CD4-positive, alpha-beta T cell treated with Interleukin-17A for 4 hours (primary cell): ENCODE measurements at places on chromosomes 16 and 17.
A peak's percentile ranks its signal among the peaks of the same experiment; 100 is the strongest.

GRCh38 chr16:31043352-31043751, 10.0 kb downstream of the STX4 start:
- DNase-seq: no peak

GRCh38 chr17:7022781-7023571, at the start of gene BCL6B:
BCL6B (plus strand) TSS chr17:7023050; CDS start chr17:7023672, 622 bp downstream.
- no peak for DNase-seq

DNA sequence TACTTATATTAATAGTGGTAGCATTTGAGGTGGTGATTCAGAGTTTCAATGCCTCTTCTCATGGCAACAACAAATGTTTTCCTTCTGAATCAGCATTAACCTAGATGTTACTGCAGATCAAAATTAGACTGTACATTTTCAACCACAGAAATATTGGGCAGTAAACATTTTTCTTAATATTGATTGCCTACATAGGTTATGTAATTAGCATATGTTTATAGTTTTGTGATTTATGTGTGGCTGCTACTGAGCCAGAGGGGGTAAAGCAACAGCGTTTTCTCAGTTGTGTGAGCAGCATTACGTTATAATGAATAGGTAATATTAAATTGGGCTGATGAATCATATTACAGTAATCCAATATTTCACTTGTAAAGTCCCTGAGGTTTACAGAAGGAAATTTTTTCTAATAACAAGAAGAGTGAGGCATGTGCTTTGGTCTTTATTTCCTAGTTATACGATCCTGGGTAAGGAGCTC, 18.8 kb upstream of the BMERB1 start:
- no peak for DNase-seq

DNA sequence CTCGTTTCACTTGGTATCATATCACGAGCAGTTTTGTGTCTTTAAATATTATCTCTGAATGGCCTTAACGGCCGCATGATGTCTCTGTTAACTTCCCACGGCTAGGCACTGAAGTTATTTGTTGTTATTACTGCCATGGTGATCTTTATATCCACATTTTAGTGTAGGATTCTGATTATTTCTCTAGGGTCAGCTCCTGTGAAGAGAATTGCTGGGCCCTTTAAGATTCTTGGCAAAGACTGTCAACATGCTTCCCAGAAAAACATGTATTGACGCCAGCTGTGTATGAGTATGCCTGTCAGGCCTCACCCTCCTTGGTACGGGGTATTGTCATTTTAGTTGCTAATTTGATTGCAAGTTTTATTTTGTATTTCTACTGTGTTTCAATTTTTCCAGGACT, 263.5 kb downstream of the SNX29 start:
- DNase-seq: no peak

DNA sequence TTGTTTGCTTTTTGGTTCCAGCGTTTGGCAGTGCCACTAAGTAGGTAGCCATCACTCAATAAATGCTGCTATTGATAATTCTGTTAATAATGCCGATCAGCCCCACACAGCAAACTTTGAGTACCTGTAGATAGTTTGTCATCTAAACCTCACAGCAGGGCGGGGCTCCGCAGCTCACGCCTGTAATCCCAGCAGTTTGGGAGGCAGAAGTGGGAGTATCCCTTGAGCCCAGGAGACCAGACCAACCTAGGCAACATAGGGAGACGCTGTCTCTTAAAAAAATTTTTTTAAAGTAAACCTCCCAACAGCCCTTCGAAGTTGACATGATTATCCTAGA, 1.6 kb downstream of the BFAR start:
- no peak for DNase-seq

DNA sequence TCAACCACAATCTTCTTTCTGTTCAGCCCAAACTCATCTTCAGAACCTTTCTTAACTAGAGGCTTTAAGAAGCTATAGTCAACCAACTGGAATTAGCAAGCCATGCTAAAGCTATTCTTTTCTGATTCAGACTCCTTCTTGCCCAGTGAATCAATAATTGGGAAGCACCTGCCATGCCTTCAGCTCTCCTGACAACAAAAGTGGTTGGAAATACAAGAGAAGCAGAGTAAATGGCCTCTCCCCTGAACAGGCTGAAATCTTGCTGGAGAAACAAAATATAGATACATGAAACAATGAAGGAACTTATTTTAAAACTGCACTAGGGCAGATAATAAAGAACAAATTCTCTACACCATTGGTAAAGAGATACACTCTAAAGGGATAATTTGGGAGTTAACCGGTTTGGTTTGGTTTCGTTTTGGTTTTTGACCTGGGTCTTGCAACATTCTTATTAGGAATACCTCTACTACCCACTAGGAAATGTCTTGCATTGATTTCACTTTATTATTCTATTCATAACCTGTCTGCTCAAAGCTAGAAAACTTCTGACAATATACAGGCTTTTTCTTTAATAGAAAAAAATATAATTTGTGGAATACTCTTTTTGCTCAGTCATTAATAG, 173.6 kb upstream of the DYNLRB2 start:
- no peak for DNase-seq

DNA sequence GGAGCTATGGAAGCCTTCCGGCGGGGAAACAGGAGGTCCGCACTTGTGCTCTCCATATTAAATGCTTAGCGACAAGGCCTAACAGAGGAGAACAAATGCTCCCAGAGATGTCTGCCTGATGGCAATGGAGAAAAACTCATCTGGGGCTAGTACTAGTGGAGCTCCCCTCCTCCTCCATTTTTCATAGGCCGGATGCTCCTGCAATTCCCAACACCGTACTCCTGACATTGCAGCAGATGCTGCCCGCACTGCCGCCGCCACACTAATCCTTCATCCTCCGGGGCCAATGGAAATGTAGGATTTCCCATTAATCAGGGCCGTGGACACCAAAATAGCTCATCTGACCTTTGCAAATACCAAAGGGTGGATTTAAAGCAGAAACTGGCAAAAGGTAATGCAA, 27.5 kb downstream of the TOM1L2 start:
- DNase-seq: no peak

GRCh38 chr16:69859105-69859989, 91.8 kb upstream of the CLEC18A start:
- DNase-seq: peak; percentile 5

DNA sequence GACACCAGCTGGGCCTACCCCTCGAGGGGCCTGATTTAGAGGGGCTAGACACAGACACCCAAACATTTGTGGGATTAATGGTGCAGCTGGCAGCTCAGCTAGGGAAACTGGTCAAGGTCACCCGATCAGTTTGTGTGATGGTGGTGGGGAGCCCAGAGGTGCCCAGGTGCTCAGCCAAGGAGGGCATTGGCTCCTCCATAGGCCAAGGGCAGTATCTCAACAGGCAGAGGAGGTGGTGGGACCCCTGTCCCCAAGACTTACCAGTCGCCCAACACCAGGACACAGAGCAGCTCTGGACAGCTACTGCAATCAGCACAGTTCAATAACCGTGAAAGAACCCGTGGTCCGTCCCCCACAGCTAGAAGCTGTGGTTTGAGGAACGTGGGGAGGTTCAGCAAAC, 120.9 kb downstream of the C16orf78 start:
- no peak for DNase-seq

DNA sequence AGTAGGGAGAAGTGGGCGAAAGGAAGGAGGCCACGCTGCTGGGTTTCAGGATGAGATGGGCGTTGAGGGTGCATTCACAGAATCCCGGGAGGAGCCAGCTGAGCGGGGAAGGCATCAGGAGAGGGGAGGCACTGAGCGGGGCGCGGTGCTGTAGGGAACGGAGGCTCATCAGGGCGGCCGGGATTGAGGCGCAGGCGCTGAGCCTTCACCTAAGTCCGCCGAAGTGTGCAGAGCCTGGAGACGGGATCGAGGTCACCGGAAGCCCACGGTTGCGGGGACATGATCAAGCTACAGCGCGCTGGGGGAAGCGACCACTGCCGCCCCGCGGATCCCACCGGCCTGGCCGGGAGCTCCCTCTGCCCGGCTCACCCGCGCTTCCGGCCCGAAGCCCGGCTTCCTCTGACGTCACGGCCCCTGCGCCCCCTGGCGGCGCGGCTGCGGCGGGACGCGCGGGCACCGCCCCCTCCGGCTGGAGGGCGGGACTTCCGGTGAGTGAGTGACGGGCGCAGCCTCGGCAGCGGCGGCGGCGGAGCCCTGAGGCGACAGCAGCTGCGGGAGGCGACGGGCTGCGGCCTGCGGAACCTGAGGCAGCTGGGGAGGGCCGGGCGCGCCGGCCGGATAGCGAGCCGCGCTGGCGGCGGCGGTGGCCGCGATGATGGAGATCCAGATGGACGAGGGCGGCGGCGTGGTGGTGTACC, at the start of gene MAPK8IP3:
Gene MAPK8IP3 (plus strand): TSS at position 508 of the 698 bp plus-strand sequence. CDS start 145 bp downstream, at position 653.
- DNase-seq: peak; percentile 96

DNA sequence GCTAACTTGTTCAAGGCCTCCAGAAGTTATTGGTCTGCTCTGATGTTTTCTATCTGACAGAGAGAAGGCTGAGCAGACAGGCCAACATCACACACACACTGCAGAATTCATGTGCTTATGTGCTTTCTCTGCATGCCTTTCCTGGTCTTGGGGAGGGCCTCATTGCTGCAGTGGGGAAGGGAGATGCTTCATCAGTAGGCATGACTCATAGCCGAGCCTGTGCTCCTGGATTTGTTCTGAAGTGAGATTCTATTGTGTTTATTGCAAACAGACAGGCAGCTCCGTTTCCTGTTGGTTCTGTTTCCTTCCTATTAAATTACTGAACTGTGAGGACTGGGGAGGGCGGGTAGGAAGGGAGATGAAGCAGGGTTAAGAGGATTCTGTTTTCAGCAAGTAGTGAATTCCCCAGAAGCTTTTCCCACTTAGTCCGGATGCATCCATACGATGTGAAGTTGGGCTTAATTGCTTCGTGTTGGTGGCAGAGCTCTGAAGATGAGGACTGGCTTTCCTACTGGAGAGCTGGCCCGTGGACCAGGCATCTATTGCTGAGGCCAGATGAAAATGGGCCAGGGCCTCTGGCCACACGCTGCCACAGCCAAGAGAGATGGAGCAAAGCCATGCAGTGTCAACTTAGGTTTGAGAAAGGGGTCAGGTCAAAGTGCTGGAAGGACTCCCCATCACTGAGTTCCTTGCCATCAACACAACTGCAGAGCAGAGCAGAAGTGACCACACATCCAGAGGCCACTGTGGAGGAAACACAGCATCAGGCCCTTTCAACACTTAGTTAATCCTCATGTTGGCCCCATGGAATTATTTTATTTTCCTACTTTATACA, 179.3 kb downstream of the UTP18 start:
- DNase-seq: peak; percentile 72

- peak; percentile 41 for DNase-seq
These were observed 939 bp upstream of the WDR90 start for GRCh38 chr16:648071-648780.

DNA sequence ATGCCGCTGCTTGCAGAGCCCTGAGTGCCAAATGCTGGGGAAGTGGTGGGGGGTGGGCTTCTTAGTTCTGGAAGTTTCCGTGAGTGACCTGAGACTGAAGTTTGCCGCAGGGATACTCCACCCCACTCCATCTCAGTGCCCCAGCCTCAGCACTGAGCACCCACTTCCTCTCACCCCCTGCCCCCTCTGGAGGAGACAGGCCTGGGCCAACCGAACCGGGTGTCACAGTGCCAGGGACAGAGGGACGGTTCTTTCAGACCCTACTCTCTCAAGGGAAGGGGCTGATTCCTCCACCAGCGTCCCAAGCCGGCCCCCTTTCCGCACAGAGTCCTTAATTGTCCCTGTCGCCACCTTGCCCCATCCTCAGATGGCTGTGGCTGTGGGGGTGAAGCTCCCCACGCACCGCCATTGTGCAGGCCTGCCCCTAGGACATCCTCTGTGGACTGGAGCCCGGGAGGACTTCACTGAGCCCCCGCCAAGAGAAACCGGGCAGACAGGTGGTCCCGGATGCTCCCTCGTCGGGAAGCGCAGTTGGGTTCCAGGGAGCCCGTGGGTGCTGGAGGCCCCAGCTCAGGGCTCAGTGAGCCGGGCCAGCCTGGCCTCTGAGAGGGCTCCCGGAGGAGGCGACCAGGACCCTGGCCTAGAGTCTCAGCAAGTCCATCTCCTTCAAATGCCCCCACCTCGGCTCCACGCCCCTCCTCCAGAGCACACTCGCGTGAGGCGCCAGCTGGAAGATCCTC, 1.6 kb upstream of the KREMEN2 start:
- DNase-seq: no peak

DNA sequence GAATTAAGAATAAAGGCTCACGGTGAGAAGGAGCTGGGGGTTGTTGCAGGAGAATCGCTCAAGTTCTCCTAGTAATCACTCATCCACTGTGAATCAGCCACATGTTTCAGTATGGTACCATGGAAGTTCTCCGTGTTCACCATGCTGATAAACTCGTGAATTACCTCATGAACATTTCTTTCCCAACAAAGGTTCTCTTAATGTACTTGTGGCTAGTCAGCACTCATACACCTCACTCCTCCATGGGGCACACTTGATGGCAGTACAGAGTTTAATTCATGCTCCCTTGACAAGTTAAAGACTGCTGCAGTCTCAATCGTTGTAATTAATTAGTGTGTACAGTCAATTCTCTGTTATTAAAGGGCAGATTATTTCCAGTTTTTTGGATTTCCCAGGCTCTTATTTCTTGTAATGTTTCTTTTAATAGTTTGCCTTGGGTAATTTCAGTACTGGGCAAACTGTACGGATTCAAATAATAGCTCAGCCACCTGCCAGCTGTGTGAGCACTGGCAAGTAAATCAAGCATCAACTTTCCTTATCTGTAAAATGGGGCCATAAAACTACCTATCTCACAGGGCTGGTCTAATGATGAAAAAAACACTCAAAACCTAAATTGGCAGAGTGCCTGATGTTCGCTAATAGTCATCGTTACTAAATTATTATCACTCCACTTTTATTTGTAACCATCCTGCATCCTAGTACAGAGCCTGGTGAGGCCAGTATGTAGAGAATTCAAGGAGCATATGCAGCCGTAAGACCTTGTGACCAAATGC, 6.1 kb downstream of the GOT2 start:
- no peak for DNase-seq

GRCh38 chr17:80901319-80901718, 90.3 kb upstream of the CHMP6 start:
- DNase-seq: no peak

- DNase-seq: no peak
These were observed 68.2 kb downstream of the SIAH1 start for GRCh38 chr16:48317026-48317425.

DNA sequence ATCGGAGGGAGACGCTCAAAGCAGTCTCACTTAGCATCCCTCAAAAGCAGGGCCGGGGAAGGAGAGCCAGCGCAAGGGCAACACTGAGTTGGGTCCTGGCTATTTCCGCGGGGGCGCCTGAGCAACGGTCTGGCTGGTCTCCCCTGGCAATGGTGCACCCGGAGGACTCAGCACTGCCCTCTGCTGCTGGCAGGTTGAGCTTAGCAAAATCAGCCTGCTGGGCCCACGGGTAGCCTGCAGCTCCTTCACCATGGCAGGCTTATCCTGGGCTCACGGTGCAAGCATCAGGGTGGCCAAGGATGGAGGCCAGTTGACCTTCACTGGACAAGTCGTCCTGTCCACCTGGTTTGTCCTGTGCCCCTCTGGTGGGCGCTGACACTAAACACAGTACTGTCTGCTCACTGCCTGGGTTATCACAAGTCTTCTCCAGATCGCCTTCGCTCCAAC, 14.4 kb upstream of the ALDH3A1 start:
- DNase-seq: peak; percentile 38

DNA sequence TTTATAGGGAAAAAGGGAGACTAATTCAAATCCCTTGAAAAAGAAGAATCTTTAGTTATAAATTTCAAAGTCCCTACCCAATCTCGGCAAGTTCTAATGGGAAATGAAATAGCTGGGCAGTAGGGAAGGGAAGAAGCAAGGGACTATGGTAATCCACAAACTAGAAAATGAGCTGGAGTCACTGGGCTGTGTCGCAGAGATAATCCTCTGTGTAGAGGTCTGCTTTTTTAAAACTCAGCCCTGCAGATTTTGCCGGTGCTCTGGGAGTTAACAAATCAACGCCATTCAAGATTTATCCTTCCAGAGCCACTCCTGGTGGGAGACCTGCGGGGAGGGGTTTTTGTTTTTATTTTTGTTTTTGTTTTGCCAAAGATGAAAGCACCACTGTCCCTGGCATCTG, 20.8 kb downstream of the SNX11 start:
- no peak for DNase-seq
